ENCODE measurements at places on chromosomes 7 and 10. TPM values are rescaled to one million over a fixed set of nuclear protein-coding genes. Genes with fewer than 3 reads are reported as not detected.

DNA sequence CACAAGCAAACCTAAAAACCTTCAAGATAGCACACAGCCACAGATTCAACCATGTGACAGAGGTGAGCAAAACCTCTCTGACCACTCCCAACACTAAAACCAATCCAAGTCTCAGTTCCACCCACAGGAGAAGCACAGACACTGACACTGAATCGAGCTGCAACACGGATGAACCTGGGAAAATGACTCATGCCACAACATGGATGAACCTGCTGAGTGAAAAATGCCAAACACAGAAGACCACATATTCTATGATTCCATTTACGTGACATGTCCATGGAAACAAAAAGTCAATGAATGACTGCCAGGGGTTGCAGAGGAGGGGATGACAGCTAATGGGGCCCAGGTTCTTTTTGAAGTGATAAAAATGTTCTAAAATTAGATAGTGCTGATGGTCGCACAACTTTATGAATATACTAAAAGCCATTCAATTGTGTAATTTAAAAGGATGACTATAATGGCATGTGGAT is 22.0 kb downstream of the CYTH3 start:
- DNase-seq: no peak

GRCh38 chr10:49177391-49178355 is 10.5 kb downstream of the TMEM273 start:
- DNase-seq: peak; percentile 17

GRCh38 chr7:155576900-155577508 is 30.6 kb upstream of the CNPY1 start:
- no peak for DNase-seq

- DNase-seq: no peak
Observed at GRCh38 chr10:119643306-119644204, 7.6 kb upstream of the BAG3 start.

DNA sequence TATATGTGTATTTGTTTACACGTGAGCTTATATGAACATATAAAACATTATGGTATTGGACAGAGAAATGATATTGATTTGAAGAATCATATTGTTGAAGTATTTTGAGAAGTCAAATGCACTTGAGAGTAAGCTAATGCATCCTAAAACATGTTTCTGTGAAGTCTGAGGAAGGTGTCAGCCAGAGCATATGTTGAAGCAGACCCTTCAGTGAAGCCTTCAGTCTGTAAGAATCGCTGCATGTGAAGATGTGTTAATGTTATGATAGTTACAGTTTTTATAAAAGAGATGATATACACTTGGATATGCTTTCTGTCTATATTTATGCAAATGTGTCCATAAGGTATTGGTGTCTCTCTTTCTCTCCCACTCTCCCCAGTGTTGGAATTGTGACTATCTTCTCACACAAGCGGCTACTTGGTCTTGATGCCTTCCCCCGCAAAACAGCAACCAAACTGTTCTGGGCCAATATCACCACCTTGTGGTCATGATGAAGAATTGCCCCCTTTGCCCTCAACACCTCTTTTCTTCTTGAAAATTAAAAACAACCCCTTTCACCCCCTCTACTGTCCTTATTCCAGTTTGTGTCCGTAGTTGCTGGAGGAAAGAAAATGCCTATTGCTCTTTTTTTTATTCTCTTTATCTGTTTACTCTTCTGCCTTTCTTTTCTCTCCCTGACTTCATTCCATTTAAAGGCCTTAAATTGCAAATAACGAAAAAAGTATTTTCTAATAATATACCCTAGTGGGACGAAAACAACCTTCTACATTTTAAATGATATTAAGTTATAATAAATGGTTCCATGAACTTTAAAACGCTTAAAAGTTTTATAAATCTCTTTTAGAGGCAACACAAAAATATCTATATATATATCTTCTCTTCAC is 64.9 kb downstream of the IKZF1 start:
- DNase-seq: no peak

DNA sequence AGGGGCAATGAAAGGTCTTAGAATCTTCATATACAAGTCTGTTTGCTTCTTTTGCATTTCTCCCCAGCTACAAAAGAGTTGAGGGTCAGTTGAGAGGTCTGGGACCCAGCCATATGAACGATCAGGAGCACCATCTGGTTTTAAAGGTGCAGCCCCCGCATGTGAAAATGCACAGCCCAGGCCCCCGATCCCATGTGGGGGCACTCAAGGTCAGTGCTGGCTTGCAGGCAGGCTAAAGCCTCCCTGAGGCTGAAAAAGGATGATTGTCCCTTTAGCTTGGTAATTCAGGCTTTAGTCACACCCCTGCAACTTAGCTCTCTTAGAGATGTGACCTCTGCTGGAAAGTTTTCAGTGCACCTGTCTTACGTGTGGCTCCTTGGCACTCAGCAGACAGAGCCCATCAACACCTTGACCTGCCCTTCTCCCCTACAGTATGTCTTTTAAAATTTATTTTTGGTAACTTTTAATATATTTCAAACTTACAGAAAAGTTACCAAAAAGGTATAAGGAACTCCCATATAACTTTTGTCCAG is 80.1 kb upstream of the PDCD4 start:
- DNase-seq: no peak

DNA sequence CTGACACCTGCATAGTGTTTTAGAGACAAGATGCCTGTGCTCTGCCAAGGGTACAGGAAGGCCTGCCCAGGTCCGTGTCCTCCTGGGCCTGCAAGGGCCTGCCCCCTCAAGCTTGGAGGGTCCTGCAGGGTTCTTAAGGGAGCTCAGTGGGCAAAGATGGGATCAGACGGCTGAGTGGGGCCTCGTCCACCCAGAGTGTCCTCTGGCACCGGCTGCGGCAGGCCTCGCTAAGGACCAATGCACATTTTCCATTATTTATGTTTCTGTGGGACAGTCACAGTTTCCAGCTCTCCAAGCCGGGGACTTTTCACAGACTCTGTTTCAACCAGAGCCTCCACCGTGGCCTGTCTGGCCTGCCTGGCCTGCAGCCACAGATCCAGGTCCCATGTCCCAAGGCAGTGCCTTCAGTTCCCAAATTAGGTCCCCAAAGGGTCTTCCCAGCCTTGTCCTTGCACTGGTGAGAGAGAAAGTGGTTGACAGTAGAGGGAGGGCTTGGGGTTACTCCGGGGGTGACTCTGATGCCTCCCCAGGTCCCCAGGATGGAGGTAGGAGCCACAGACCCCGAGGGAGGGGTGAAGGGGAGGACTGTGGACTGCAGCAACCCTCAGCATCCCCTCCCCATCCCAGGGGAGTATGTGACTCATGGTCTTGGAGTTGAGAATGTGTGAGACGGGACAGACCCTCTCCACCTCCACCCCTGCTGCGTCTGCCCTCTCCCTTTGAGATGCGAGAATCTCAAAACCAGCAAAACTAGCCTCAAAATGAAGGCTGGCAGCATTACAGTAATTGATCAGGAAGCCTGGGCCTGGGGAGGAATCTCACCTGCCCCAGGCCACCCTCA is 14.8 kb downstream of the MYL10 start:
- no peak for DNase-seq

DNA sequence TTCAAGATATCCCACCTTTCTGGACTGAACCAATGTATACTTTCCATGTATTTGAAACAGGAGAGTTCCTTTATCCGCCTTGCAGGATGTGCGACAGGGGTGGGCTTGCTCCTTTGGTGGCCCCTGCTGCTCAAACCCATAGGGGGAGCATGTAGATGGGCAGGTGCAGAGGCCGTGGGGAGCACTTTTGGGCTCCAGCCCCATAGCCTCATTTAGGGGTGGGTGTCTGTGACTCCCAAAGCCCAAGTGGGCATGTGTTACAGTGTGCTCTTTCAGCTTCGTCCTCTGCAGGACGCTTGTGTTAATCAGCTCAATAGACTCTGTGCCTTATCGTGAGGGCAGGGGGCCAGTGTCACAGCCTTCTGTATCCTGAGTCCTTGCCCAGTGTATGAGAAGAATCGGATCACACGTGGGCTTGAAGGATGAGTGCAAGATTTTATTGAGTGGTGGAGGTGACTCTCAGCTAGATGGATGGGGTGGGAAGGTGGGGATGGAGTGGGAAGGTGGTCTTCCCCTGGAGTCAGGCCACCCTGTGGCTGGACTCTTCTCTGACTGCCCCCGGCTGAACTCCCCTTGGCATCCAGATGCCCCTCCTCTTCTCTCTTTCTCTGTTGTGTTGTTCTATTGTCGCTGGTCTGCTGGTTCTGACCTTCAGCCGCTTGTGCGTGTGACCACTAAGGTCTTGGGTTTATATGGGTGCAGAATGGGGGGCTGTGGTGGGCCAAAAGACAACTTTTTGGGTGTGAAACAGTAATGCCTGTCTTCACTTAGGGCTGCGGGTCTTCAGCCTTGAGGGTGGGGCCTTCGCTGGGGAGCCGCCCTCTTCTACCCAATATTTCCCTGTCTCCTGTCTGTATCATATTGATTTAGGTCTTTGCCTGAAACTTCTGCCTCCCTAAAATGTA is 262.2 kb downstream of the GLRX3 start:
- DNase-seq: no peak

DNA sequence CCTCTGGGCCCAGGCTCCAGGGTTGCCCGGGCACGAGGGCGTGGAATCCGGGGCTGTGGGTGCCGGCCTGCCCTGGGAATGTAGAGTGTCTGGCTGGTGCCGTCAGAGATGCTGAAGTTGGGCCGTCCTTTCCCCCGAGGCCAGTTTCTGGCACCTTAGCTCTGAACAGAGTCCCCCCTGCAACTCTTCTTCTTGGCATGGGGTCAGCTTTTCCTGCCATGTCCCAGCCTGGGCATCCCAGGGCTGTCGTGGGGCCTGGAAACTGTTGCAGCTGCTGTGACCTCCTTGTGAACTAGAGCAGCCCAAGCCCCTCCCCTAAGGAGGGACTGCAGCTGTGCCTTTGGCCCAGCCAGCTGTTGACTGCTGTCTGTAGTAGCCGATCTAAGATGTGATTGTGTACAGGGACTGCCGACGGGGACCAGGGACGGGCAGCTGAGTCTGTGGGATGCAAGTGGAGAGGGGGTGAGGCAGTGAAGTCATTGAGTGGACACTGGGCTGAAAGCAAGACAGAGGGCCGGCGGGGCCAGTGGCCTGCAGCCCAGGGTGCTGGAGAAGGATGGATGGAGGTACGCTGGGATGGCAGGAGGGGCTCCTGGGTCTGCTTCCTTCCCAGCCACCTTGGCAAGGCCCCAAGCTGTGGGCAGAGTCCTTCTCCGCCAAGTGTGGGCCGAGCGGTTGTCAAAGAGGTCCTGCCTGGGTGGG is 35.8 kb downstream of the GBX1 start:
- DNase-seq: peak; percentile 51

GRCh38 chr10:70088308-70088698 is 35.7 kb downstream of the MACROH2A2 start:
- no peak for DNase-seq

- no peak for DNase-seq
Observed at GRCh38 chr10:75607576-75607975, 176.2 kb downstream of the LRMDA start.

DNA sequence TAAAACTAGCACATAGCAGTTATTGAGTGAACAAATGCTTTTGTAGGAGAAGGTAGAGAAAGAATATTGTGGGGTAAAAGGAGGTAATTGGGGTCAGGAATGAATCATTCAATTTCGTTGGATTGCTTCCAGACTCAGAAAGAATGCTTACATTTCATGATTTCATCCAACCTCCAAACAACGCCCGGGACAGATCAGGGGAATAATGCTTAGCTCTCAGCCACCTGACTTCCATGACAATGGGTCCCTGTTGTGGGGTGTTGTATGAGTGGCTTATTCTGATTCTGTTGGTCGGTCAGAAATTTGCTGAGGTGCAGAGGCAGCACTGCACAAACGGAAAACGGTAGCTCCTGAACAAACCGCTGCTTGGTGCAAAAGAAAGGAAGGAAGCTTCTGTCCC is 24.0 kb upstream of the INPP5F start:
- DNase-seq: no peak

GRCh38 chr7:68619526-68619925 is 978.7 kb upstream of the AUTS2 start:
- no peak for DNase-seq

DNA sequence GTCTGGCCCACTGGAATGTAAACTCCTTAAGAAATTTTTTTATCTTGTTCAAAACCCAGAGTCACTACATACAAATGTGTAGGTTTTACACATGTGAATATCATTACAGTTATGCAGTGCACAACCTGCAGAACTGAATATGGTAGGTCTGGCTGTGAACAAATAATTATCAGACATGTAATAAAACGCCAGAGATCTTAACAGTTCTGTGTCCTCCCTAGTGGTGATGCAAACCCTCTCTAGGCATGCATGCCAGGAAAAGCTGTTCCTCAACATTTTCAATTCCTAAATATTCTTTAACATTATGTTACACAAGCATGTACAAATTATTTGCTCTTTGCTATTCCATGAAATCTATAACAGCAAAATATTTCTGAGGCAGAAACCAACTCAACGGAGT is 124.6 kb downstream of the IMMP2L start:
- no peak for DNase-seq

DNA sequence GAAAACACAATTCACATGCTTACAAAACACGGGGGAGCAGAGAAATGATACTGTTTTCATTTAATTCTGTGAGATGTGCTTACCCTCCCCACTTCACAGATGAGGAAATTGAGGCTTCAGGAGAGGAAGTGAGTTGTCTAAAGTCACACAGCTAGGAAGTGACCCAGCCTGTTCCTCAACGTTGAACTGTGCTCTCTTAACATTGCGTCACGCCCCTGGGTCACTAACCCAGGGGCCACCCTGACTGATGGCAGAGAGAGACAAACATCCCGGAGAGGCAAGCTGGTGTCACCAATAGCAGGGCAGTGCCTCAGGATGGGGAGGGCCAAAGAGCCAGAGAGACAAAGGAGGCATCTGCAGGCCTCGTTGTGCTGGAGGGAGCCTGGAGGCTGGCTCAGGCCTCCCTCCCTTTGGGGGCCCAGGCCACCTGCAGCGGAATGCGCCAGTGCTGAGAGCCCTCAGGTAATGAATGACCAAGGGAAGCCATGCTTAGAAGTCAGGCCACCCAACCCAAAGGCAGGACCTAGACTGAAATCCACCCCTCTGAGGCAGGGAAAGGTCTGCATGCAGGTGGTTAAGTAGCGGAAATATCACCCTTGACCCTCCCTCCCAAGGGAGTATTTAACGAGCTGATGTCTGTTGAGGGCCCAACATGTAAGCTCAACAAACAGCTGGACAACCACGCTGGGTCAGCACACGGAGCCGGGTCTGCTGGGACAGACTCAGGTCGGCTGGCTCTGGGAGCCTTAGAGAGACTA is 81.3 kb downstream of the C10orf105 start:
- no peak for DNase-seq

Gene TEX47
- polyA plus RNA-seq: not detected

Gene ZCCHC24
- 68.8 TPM for polyA plus RNA-seq

Gene ST8SIA6
- polyA plus RNA-seq: 1.3 TPM

Gene NYAP1
- polyA plus RNA-seq: 1.8 TPM

Gene TDRD1
- polyA plus RNA-seq: 0.13 TPM

Data from forelimb muscle (tissue), 1 donor.